Hippocampal formation (tissue), 2 donors: ENCODE measurements at places on chromosomes 2 and 18.

- no peak for DNase-seq
Observed at GRCh38 chr2:226583715-226584114, 215.9 kb downstream of the IRS1 start.

DNA sequence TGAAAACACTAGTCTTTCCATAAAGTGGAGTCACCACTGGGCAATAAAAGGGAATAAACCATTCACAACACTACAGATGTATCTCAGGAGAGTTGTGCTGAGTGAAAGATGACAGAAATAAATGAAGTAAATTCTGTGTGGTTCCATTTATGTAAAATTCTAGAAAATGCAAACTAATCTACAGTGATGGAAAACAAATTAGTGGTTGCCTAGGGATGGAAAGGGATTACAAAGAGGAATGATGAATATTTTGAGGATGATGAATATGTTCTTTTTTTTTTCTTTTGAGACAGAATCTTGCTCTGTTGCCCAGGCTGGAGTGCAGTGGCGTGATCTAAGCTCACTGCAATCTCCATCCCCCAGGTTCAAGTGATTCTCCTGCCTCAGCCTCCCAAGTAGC lies 123.0 kb downstream of the MAPK4 start:
- DNase-seq: no peak

- no peak for DNase-seq
Observed at GRCh38 chr2:104856086-104856972, 2.4 kb downstream of the POU3F3 start.

- no peak for DNase-seq
Observed at GRCh38 chr2:180679693-180680092, 300.7 kb upstream of the UBE2E3 start.

DNA sequence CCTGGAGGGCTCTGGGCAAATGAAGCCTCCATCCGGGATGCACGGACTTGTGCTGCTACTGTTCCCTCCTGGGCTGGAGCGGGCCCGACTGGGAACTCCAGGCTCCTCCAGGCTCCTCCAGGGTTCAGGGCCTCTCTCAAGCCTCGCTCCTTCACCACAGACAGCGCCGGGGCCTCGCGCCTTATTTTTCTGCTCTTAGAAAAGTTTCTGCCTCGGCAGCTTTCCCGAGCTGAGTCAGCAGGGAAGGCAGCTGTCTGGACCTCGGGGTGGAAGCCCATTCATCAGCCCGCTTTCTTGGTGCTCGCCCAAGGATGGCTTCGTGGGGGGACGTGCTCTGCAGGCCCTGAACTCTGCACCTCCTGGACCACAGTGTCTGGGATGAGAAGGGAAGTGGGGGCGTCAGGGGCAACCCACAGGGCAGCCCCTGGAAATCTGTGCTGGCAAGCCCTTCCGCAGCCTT lies 12.9 kb upstream of the TEX51 start:
- no peak for DNase-seq

GRCh38 chr2:43634604-43635306 lies 2.3 kb upstream of the PLEKHH2 start:
- no peak for DNase-seq
